ENCODE measurements at places on chromosomes 4 and X. TPM values are rescaled to one million over a fixed set of nuclear protein-coding genes. Genes with fewer than 3 reads are reported as not detected.

IQCM gene
- total RNA-seq, result not detected

ARAF gene
- 86.2 TPM for total RNA-seq

DNA sequence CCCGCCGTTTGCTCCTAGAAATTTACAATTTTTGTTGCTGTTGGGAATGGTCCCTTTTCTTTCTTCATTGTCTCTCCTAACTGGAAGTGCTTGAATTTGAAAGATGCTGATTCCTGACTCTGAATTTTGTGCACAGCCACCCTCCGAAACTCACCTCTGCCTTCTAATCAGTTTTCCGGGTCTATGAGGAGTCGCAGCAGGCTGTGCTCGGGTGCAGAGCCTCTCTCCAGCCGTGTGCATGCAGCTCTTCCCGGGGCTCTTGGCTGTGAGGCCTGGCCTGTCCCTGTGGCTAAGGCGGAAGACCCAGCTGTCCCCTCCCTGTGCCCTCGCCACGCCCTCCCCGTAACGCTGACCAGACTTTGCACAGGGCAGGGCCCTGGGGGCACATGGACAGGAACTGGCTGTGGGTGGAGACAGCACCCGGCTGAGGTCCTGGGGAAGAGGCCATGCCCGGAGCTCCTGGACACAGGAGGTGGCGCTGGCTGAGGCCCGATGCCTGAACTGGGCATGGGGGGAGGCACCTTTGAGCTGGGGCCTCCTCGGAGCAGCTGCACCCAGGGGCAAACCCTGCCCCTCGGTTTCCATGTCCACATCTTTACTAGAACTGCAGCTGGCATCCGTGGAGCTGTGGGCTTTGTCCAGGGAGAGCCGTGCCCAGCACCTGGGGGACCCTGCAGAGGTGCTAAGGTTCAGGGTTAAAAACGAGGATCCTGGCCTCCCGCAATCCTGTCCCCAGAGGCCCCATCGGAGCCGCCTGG lies 32.6 kb upstream of the SPON2 start:
- no peak overlapping the region for H3K27ac ChIP-seq
- peaks cover 42% of the 10 kb centered on the region for H3K4me1 ChIP-seq
- H3K36me3 ChIP-seq, result no peaks in the 10 kb centered on the region
- H3K27me3 ChIP-seq, result no peaks in the 10 kb centered on the region
- no peak for DNase-seq

GRCh38 chr4:95637043-95637600 lies 88.3 kb upstream of the UNC5C start:
- no peaks in the 10 kb centered on the region for H3K36me3 ChIP-seq
- no peak overlapping the region for H3K4me3 ChIP-seq
- no peak overlapping the region for H3K27ac ChIP-seq

MAGIX gene
- 4.1 TPM for total RNA-seq

DNA sequence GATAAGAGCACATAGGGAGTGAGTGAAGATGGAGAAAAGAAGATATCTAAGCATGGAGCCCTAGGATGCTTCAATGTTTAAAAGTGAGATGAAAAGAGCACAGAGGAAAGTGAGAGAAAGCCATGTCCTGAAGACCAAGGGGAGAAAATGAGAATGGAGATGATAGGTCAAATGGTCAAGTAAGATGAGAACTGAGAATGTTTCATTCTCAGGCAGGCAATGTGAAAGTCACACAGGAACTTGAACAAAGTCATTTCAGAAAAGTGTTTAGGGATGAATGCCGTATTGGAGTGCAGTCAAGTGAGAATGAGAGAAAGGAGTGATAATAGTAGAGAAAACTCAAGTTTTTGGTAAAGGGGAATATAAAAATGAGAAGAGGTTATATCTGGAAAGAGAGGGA lies 148.7 kb upstream of the PTCHD1 start:
- H3K36me3 ChIP-seq, result no peaks in the 10 kb centered on the region
- no peak overlapping the region for H3K4me3 ChIP-seq
- DNase-seq, result no peak
- no peaks in the 10 kb centered on the region for H3K4me1 ChIP-seq
- no peaks in the 10 kb centered on the region for H3K27me3 ChIP-seq

OCIAD2 gene
- total RNA-seq, result 22.3 TPM

EPHA5 gene
- total RNA-seq, result 0.15 TPM

COX7B2 gene
- total RNA-seq, result not detected

DNA sequence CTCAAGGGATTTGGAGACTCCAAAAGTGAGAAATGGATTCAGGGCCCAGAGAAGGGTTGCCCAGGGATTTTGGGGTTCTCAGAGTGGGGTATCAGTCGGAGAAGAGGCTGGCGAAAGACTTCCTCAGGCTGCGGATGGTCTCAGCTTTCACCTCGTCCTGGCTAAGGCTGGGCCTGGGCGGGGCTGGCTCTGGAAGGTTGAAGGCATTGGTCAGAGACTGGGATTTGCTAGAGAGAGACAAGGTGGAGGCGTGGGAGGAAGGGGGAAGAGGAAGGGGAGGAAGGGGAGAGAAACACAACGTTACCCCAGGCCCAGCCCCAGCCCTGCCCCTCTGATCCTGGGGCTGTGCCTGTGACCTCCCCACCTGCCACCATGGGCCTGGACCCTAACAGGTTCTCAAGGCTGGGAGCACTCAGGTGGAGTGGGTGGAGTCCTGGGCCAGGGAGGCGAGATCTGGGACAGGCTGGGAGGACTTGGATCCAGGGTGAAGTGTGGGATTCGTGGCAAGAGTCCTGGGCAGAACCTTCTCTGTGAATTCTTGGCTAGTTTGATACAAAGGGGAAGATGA lies 9.4 kb upstream of the TIMP1 start:
- no peaks in the 10 kb centered on the region for H3K4me1 ChIP-seq
- no peak for DNase-seq
- peaks cover 30% of the 10 kb centered on the region for H3K36me3 ChIP-seq
- H3K4me3 ChIP-seq, result no peak overlapping the region

GRCh38 chr4:55215087-55215486 lies 89.7 kb upstream of the KDR start:
- no peaks in the 10 kb centered on the region for H3K27me3 ChIP-seq
- H3K36me3 ChIP-seq, result no peaks in the 10 kb centered on the region
- no peaks in the 10 kb centered on the region for H3K4me1 ChIP-seq
- no peak for DNase-seq
- H3K27ac ChIP-seq, result no peak overlapping the region

SSX4 gene
- total RNA-seq, result not detected

DNA sequence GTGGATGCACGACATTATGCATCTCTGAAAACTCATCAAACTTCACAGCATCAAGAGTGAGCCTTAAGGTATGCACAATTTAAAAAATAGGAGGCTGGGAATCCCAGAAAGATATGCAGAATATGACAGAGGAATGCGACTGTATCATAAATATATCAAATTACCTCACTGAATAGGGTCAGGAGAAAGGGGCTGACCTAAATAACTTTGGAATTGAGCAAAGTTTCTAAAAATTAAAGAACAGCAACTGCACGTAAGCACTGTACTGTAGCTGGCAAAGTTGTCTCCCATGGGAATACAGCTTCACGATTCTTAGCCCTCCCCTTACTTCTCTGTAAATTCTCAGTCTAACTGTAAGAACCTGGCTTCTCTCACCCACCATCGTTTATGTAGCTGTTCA lies 397.4 kb upstream of the ZFP42 start:
- H3K27ac ChIP-seq, result no peak overlapping the region
- peaks cover 12% of the 10 kb centered on the region for H3K27me3 ChIP-seq
- no peaks in the 10 kb centered on the region for H3K4me1 ChIP-seq
- no peak overlapping the region for H3K4me3 ChIP-seq
- no peaks in the 10 kb centered on the region for H3K36me3 ChIP-seq

LRP2BP gene
- 3.2 TPM for total RNA-seq

DNA sequence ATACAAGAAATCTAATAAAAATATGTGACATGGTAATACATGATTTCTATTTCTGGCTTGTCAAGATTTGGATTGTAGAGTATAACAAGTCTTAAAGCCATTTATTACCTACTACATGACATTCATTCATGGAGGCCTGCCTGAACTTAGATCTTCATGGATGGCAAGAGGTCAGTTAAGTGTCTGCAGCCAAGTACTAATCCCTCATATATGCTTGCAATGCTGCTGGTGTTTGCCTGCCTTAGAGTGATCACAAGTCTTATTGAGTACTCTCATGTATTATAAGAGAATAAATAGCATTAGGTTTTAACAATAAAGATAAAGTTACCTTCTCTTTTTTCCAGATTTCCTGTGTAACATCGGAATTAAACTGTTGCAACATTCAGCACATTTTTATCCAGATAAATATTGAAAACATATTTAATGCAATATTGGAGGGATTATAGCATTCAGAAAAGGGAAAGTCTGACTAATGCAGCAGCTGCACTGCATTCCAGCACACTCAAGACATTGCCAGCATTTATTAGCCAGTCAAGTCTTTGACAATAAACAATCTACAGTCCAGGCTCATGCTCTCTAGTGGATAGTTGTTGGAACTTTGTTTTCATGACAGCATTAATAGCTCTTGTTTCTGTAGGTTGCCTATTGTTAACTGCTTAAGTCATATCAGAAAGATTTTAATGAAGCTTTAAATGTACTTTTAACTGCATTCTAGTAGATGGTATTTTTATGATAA lies 737.1 kb downstream of the FAT4 start:
- DNase-seq, result no peak
- no peaks in the 10 kb centered on the region for H3K27me3 ChIP-seq
- no peaks in the 10 kb centered on the region for H3K4me1 ChIP-seq
- no peak overlapping the region for H3K4me3 ChIP-seq
- H3K27ac ChIP-seq, result no peak overlapping the region
- H3K36me3 ChIP-seq, result no peaks in the 10 kb centered on the region

DNA sequence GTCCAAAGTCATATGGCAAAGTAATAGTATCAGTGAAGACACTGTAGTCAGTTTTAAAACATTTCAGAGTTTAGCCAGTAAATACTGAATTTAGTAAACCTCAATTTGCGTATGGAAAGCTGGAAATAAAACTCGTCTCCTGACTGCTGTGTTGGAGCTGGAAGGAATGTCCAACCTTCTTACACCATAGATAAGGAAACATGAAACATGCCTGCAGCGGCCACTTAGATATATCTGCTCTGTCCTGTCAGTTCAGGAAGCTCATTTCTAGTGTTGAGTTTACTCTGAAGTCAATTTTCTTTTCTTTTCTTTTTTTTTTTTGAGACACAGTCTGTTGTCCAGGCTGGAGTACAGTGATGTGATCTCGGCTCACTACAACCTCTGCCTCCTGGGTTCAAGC lies 21.2 kb downstream of the ARHGAP10 start:
- H3K36me3 ChIP-seq, result no peaks in the 10 kb centered on the region
- H3K27me3 ChIP-seq, result no peaks in the 10 kb centered on the region
- H3K27ac ChIP-seq, result peak overlapping the region; percentile 33

- no peaks in the 10 kb centered on the region for H3K4me1 ChIP-seq
- no peak overlapping the region for H3K27ac ChIP-seq
- no peak for DNase-seq
- no peaks in the 10 kb centered on the region for H3K36me3 ChIP-seq
- H3K27me3 ChIP-seq, result no peaks in the 10 kb centered on the region
- no peak overlapping the region for H3K4me3 ChIP-seq
Observed at GRCh38 chr4:133129237-133129636, 19.9 kb upstream of the PCDH10 start.

- H3K4me1 ChIP-seq, result no peaks in the 10 kb centered on the region
- H3K27ac ChIP-seq, result no peak overlapping the region
- H3K36me3 ChIP-seq, result no peaks in the 10 kb centered on the region
- H3K4me3 ChIP-seq, result no peak overlapping the region
Observed at GRCh38 chrX:77431227-77431626, 16.0 kb upstream of the FGF16 start.

DNA sequence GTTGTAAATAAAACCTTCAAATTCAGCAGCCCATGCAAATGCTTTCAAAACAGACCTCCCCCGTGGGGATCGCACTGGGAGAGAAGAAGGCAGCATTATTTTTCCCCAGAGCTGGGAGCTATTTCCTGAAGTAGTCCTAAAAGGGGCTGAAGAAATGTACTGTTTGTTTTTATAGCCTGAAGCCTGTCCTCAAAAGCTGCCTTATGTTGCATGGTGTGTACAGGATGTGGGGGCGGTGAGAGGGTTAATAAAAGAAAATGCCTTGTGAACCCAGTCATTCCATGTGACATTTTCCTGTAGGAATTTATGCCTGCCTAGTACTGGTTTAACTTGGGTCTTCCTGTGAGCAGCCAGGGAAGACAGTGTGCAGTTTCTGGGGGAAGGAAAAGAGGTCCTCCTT lies 144.1 kb downstream of the SOWAHB start:
- peak overlapping the region; percentile 53 for H3K27ac ChIP-seq
- H3K4me3 ChIP-seq, result peak overlapping the region; percentile 3
- no peaks in the 10 kb centered on the region for H3K36me3 ChIP-seq
- no peaks in the 10 kb centered on the region for H3K27me3 ChIP-seq
- DNase-seq, result no peak

DNA sequence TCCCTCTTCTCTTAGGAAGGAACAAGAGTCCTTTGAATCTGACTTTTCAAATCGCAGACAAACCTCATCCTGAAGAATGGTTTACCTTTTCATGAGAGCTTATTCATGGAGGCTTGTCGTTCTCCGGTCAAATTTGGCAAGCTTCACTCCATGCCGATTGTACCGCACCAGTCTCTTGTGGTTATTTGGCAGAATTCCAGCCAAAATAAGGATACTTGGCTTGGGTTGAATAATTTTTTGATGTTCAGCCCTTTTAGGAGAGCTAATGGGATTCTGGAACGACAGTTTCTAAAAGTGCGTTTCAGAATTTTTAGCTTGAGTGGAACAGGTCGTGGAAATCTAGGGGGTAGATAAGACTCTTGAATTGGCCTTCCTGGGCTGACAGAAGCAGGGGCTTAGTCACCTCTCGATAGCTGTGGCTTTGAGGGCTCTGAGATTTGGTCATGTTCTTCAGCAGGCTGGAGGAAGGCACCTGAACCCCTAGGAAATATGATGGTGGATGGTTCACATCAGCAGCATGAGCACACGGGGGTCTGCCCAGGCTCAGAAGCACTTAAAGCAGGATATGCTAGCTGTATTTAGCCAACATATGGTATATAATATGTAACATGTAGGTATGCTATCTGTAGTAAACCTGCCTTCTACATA lies 1.5 kb downstream of the KLHL2 start:
- DNase-seq, result no peak
- no peak overlapping the region for H3K27ac ChIP-seq
- peak overlapping the region; percentile 90 for H3K4me3 ChIP-seq
- peaks cover 22% of the 10 kb centered on the region for H3K4me1 ChIP-seq
- no peaks in the 10 kb centered on the region for H3K27me3 ChIP-seq

ARR3 gene
- not detected for total RNA-seq

DNA sequence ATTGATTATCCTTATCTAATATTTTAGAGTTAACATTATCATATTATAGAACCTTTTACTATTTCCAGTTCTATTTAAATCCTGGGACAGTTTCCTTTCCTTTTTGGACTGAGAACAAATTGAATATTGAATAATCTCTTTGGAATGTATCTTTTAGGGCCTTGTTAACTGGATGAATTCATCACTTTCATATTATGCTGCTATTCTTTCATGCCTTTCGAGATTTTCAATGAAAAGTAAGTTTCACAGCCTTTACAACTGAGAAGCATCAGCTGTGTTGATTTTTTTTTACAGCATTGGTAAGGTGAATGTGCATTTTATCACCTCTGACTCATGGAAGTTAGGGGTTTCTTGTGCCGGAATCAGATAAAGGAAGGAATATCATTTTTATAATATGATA lies 39.6 kb downstream of the PDLIM5 start:
- peaks cover 84% of the 10 kb centered on the region for H3K4me1 ChIP-seq
- H3K27me3 ChIP-seq, result no peaks in the 10 kb centered on the region
- DNase-seq, result no peak

PDLIM3 gene
- total RNA-seq, result 224 TPM

All from heart right ventricle (tissue), 16 donors.